NCI-H1105 (cell line): ENCODE measurements at places on chromosomes 12 and 14.

DNA sequence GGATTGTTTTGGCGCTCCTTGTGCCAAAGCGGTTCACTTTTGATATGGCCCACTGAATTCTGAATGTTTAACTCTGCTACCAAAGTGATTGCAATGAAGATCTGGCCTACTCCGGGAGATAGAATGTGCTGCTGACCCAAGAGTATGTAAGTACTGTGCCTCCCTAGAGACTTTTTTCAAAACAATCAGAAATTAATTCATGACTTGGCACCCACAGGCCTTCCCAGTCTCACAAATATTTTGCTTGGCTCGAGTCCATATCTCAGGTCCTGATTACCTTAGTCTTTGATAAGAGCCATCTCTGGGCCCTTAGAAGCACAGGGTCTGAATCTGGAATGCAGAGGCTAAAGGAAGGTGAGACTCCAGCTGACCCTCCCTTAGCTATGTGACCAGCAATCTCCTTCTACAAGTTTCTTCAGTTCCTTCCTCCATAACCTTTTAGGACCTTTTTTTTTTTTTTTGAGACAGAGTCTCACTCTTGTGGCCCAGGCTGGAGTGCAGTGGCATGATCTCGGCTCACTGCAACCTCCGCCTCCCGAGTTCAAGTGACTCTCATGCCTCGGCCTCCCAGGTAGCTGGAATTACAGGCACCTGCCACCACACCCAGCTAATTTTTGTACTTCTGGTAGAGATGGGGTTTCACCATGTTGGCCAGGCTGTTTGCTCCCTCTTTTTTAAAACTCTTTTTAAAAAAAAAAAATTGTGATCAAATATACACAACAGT is 49.5 kb upstream of the METAP2 start:
- no peak for DNase-seq

- DNase-seq = peak; percentile 18
Measured at GRCh38 chr12:16324772-16325171, 22.7 kb upstream of the MGST1 start.

DNA sequence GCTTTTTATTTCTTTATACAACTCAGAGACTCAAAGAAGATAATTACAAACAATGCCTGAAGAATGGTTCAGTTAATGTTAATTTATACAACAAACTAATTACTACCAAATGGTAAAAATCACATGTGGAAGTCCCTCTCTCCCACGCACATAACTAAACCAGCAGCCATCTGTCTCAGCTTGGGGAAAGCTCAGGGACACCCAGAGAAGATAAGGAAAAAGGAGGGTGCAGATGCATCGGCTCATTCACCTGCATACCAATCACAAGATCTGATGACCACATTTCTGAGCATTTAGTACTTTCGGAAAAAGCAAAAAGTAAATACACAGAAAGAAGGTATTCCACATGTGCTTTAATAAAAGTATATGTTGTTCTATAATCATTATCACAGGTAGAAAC is 136.3 kb downstream of the SOX5 start:
- no peak for DNase-seq

DNA sequence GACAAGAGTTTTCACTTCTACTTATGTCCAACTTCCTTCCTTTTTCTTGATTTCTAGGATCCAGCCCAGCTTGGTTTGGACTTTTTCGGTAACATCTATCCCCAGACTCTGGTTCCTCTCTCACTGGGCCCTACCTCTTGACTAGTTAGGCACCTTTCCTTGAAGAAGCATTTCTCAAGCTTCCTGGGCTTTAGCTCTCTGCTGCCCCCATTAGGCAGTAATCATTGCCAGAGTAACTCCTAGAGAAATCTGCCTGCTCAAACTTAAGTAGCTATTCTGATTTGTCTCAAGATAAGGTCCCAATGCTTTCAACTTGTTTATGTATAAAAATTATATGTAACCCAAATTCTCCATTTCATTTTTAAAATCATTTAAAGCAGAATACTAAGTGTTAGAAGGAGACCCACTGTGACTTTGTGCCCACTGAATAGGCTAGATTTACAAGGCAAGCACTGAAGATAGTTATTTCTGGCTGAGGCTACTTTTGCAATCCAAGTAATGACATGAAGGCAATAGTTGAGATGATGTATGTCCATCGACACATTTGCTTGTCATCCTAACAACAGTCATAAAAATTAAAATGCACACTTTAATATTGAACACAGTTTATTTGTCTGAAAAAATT is 275.0 kb upstream of the G2E3 start:
- DNase-seq = no peak

DNA sequence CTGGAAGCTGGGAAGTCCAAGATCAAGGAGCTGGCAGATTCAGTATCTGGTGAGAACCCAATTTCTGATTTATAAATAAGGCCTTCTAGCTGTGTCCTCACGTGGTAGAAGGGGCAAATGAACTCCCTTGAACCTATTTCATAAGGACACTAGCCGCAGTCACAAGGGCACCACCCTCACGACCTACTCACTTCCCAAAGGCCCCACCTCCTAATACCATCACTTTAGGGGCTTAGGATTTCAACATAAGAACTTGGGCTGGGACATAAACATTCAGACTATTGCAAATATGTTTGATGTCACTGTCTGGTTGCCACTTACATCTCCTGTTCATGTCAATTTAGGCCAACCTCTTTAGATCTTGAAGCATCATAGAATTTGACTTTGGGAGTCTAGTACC is 10.8 kb upstream of the CNIH1 start:
- DNase-seq = no peak

DNA sequence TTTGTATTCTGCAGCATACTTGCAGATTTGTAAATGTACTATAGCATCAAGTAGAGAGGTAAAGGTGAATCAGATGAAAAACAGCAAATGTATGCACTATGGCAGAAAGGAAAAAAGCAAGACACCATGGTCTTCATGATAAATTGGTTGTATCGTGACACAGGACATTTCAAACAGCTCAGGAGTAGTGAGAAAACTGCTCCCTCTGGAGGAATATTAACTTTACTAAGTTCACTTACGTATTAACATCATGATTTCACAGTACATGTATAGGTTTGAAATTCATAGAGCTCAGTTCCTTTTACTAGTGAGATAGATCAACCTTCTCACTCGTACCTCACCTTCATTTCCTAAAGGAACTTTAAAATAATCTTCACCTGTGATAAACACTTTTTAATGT is 6.5 kb downstream of the MBIP start:
- DNase-seq = no peak

GRCh38 chr12:132478433-132478803 is 11.5 kb upstream of the FBRSL1 start:
- DNase-seq = no peak

GRCh38 chr14:39203659-39204606 is 28.9 kb downstream of the PNN start:
- DNase-seq = no peak

DNA sequence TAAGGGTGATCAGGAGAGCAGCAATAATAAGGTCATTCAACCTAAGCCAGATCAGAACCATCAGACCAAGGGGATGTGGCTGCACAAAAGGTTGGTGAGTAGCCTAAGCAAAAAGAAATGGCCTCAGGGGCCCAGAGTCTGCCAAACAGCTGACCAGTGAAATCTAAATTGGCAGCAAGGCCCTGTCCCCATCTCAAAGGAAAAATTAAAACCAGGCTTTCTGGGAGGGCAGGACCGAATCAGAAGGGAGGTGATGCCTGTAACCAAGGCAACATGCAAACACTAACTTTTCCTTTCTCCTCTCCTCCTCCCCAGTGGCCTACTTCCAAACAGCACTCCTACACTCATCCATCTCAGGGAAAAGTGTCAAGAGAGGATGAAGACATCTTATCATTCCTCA is 256.4 kb downstream of the NUAK1 start:
- no peak for DNase-seq

DNA sequence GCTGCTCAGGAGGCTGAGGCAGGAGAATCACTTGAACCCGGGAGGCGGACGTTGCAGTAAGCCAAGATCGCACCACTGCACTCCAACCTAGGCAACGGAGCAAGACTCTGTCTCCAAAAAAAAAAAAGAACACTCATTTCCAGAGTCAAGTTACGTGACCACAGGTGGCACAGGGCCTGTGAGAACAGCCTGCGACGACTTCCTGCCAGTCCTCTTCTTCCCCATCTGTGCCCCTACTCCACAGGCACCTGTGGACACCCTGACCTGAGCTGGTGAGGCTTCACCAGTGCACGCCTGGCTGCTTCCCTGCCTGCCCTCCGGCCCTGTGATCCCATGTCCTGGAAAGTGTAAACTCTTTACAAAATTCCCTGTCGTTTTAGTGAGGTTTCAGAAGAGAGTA is 77.7 kb downstream of the PPP2R5C start:
- no peak for DNase-seq

GRCh38 chr12:105569886-105570285 is 239.4 kb downstream of the C12orf75 start:
- DNase-seq = no peak

DNA sequence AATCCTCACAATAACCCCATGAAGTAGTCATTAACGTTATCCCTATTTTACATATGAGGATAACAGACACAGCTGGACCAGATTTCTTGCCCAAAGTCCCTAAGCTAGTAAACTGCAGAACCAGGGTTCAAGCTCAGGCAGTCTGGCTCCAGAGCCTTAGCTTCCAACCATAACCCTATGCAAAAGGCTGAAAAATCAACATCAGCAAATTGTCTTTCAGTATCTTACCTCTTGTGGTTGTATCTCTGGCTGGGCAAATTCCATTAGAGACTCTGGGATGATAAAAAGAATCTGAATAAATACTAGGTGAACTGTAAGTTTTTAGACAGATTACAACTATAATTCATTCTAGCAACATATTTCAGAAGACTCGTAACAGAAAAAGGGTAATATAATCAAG is 24.7 kb downstream of the CAPRIN2 start:
- no peak for DNase-seq

GRCh38 chr12:53499266-53500141 is at the start of gene MAP3K12:
Gene MAP3K12 (minus strand): TSS chr12:53499458. CDS start chr12:53487391, 12,067 bp downstream.
- no peak for DNase-seq

- DNase-seq = peak; percentile 34
Measured at GRCh38 chr12:75986001-75986746, 45.4 kb downstream of the PHLDA1 start.

- DNase-seq = peak; percentile 41
Measured at GRCh38 chr12:108117163-108117849, 11.8 kb upstream of the WSCD2 start.

GRCh38 chr12:107429006-107429705 is 256.4 kb upstream of the PWP1 start:
- peak; percentile 20 for DNase-seq

DNA sequence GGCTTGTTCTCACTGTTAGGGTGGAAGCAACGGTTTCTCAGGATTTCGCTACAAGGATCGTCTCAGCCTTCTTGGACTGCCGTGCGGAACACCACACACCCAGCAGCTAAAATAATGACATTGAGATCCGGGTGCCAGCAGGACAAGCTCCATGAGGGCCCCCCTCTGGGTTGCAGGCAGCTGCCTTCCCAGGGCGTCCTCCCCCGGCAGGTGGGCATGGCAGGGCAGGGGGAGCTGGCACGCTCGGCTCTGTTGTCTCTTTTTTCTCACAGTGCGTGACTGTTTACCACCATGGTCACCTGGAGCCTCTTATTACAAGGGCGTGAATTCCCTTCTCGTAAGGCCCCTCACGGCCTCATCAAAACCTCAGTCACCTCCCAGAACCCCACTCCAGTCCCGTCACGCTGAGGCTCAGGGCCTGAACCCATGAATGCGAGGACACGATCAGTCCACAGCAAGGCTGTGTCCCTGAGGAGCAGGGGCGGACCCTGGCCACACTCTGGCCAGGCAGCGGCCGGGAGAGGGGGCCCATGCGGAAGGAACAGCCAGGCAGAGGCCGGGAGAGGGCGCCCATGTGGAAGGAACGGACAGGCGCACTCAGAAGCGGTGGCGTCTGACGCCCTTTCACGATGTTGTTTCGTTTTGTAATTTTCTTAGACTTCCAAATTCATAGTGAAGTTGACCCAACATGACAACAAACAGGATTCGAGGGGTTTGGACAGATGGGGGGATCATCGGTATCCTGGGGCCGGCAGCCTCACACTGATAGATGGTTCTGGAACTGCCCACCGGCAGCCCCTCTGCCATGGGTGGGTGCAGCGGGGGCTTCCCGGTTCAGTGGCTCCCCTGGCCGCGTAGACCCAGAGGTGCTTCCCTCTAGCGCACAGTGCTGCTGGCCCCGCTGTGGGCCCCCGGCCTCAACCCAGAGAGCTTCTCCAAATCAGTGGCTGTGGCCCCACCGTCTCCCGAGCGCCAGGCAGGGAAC is 10.0 kb downstream of the LRCOL1 start:
- no peak for DNase-seq

GRCh38 chr12:1369938-1370500 is 224.4 kb downstream of the FBXL14 start:
- DNase-seq = no peak

DNA sequence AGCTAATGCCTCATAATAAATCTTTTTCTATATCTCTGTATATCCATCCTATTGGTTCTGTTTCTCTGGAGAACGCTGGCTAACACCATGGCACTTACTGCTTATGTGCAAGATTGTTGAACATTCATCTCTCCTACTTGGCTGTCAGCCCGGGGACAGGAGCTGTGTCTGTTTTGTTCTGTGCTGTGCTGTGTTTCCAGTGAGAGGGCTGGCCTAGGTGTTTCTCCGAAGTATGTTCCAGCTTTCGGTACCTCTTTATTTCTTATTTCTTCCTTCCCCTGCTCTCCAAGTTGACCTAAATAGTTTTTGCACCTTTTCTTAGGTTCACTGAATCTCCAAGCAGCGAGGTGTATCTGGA is 18.8 kb upstream of the NR4A1 start:
- no peak for DNase-seq

DNA sequence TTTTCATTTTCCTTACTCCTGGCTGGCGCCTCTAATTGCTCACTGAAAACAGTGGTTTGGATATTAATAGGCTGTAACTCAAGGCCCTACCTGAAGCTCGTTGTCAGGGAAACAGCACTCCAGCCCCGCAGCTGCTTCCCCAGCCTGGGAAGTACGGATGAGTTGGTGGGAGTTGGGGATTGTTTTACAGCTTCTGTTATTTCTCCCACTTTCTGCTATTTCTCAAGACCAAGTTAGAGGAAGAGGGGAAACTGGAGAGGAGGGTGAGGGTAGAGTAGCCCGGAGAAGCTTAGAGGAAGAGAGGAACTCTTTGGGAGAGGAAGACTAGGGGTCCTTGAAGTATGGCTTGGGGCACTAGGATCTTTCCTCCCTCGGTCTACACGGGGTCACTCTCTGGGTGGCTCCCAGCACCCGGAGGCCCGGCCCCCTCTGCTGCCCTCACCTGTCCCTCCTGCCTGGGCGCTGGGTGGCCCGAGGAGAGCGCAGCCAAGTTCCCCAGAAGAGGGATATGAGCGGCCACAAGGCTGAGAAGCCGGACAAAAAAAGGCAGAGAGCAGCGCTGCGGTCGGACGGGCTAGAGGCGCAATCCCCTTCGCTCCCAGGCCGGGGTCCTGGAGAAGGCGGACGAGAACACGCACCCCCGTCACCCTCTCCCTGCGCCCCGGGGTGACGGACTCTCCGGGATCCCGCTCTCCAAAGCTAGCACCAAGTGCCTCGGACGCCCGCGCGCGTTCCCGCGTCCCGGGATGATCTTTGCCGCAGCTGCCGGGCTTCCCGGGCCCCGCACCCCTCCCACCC is 671 bp downstream of the SPTB start:
- peak; percentile 70 for DNase-seq

- no peak for DNase-seq
Measured at GRCh38 chr12:124493809-124494750, 73.3 kb downstream of the NCOR2 start.

- DNase-seq = no peak
Measured at GRCh38 chr12:78916845-78917480, 52.4 kb downstream of the SYT1 start.

GRCh38 chr12:10716704-10717315 is 6.3 kb downstream of the YBX3 start:
- peak; percentile 55 for DNase-seq
